ENCODE measurements at places on chromosomes 11 and 22. TPM values are rescaled to one million over a fixed set of nuclear protein-coding genes. Genes with fewer than 3 reads are reported as not detected.

DNA sequence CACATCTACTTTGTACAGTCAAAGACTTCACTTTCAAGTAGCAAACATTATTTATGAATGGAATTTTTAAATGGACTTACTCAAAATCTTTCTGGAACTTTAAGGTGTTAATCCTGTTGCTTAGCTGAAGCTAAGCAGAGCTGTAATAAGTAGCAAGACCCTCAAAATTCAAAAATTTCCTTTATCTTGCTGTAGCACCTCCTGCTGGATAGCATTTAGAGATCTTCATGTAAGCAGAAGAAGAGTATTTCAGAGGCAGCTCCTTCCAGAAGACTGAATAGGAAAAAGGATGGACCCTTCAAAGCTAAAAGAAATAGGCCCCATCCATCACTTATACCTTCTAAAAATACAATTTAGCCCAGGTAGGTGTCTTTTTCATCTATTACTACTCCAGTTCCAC is 3.4 kb downstream of the PHF21A start:
- peaks cover 72% of the 10 kb centered on the region for H3K4me1 ChIP-seq
- H3K36me3 ChIP-seq: no peaks in the 10 kb centered on the region
- no peak for DNase-seq
- no peaks in the 10 kb centered on the region for H3K27me3 ChIP-seq

DNA sequence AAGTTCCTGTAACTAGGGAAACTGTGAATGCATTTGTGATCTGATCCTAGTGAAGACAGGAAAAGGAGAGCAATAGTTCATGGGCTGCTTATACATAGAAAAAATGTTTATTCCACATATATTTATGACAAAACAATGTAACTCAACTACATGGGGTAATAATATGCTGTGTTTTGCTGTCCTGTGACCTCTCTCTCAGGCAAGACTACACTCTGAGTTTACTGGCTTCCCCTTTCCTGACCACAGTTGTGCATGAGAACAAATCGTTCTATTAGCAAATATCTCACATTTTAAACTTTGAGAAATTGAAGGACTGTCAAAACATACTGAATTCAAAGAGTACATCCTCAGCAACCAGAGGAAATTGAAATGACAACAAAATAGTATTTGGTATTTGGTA is 161.9 kb upstream of the TRPC6 start:
- H3K27me3 ChIP-seq: no peaks in the 10 kb centered on the region
- no peaks in the 10 kb centered on the region for H3K4me1 ChIP-seq
- no peak for DNase-seq

GRCh38 chr11:67542971-67543370 is 19.7 kb upstream of the CABP2 start:
- no peaks in the 10 kb centered on the region for H3K4me1 ChIP-seq
- no peak overlapping the region for H3K4me3 ChIP-seq
- no peaks in the 10 kb centered on the region for H3K36me3 ChIP-seq
- no peak for DNase-seq
- peaks cover 6% of the 10 kb centered on the region for H3K27me3 ChIP-seq
- H3K27ac ChIP-seq: no peak overlapping the region

DNA sequence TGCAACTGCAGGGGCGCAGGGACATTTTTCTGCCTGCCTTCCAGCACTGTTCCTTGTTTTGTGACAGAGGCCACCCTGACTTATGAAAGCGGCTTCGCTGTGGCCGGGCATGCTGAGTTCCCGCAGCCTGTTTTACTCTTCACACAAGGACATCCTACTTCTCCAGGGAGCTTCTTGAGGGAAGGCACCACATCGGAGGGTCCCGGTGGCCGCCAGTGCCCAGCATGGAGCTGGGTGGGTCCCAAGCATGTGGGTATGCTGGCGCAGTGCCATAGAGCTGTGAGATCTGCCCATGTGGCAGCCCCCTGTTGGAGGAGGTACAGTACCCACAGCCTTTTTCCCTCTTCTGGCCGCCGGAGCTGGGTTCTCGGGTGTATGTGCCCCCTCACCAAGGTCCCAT is 136.1 kb downstream of the GRIK4 start:
- no peak overlapping the region for H3K4me3 ChIP-seq
- H3K27ac ChIP-seq: no peak overlapping the region
- no peaks in the 10 kb centered on the region for H3K4me1 ChIP-seq
- peaks cover 35% of the 10 kb centered on the region for H3K27me3 ChIP-seq
- no peak for DNase-seq

Gene MAPK8IP2
- total RNA-seq: 1.3 TPM

- no peak for DNase-seq
- H3K4me1 ChIP-seq: no peaks in the 10 kb centered on the region
- no peaks in the 10 kb centered on the region for H3K27me3 ChIP-seq
- no peaks in the 10 kb centered on the region for H3K36me3 ChIP-seq
- no peak overlapping the region for H3K4me3 ChIP-seq
These were observed 147.8 kb downstream of the COMMD9 start for GRCh38 chr11:36141196-36141953.

Gene NARS2
- total RNA-seq: 17.1 TPM

DNA sequence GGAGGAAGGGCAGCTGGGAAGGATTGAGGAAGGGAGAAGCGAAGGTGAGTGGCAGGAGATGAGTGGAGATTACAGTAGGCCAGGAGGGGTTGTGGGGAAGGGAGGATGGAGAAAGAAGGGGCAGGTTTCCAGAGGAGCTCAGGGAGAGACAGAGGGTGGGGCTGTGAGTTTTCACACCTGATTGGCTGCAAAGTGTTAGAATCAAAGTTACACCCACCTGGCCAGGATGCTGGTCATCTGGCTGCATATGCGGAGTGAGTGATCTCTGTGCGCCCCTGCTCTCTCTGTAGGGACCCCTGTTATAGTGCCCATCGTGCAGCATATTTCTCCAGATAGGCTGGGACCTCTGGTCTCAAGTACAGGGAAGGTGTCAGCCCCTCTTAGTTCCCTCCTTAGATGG is 18.3 kb downstream of the AMPD3 start:
- peaks cover 52% of the 10 kb centered on the region for H3K36me3 ChIP-seq
- H3K27me3 ChIP-seq: no peaks in the 10 kb centered on the region
- H3K27ac ChIP-seq: no peak overlapping the region

Gene HPX
- total RNA-seq: 1.4 TPM

DNA sequence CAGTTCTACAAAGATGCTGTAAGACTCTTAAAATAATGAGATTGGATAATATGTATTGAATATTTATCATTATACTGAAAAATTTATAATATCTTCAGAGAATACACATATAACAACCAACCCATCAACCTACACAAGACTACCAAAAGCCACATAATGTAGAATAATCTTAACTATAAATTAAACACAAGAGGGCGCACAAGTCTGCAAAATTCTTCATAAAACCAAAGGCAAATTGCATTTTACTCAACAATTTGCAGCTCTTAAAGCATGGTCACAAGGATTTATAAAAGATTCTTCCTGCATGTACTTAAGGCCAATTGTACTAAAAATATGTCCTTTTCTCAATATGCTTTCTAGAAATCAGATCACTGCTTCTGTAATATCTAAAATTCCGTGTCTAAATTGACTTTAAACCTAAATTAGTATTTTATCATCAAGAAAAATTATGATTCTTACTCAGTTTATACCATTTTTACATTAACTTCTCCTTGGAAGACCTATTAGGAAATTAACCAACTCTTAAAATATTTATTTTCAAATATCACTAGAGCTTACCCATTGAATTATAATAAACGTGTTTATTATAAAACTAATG is 79.0 kb downstream of the TTC28 start:
- H3K36me3 ChIP-seq: no peaks in the 10 kb centered on the region
- no peaks in the 10 kb centered on the region for H3K27me3 ChIP-seq
- no peak overlapping the region for H3K4me3 ChIP-seq
- no peaks in the 10 kb centered on the region for H3K4me1 ChIP-seq
- DNase-seq: no peak
